NCI-H1436 treated with DMSO at 0.1 percent for 48 hours (cell line): ENCODE measurements at places on chromosomes 12 and 14.

- no peak for DNase-seq
Measured at GRCh38 chr14:100824091-100824551, 1.8 kb upstream of the MEG3 start.

GRCh38 chr12:62760779-62761178 lies 174.2 kb downstream of the PPM1H start:
- no peak for DNase-seq

DNA sequence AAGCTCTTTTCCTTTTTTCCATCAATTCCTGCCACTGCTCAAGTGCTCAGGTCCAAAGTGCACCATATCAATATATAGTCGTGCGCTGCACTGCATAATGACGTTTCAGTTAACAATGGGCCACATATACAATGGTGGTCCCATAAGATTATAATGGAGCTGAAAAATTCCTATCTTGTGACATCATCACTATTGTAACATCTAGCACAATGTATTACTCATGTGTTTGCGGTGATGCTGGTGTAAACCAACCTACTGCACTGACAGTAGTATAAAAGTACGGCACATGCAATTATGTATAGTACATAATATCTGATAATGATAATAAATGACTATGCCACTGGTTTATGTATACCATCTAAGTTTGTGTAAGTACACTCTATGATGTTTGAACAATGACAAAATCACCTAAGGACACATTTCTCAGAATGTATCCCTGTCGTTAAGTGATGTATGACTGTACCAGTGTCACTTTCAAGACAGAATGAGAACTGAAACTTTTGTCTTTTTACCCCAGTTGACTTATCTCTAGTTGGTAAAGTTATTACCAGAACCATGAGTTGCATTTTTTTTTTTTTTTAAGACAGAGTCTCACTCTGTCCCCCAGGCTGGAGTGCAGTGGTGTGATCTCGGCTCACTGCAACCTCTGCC lies 53.7 kb upstream of the INSM2 start:
- DNase-seq = no peak

DNA sequence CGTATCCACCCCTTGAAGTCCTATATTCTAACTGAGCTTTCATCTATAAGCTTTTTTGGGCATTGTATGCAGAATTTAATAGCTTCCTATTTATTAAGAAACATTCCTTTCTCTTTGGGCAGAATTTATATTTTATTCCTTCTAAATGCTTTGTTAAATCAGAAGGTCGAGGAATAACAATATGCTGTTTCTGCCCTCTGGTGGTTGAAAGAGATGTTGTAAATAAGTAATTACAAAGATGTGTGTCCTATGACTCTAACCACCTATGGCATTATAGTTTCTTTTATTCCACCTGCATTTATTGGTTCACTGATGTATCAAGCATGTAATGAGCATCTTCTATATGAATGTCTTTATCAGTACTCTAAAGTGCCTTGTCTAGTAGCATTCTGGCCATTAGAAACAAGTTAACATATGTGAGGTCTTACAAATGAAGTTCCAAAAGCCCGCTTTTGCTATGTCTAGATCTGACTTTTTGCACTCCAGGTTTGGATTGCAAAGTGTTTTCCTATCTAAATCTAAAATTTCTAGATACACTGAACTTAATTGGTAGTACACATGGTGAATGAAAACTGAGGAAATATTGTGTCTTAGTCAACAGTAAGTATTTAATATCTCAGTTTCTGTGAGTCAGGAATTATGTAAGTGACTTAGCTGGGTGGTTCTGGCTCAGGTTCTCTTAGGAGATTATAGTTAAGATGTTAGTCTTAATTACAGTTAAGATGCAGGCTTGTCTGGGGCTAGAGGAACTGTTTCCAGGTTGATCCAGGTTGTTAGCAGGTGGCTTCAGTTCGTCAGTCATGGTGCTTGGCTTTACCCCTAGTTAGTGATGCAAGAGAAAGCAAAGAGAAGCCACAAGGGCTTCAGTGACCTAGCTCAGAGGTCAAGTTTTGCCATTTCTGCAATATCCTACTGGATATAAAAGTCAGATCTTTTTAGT lies 57.5 kb downstream of the PLEKHA5 start:
- no peak for DNase-seq

DNA sequence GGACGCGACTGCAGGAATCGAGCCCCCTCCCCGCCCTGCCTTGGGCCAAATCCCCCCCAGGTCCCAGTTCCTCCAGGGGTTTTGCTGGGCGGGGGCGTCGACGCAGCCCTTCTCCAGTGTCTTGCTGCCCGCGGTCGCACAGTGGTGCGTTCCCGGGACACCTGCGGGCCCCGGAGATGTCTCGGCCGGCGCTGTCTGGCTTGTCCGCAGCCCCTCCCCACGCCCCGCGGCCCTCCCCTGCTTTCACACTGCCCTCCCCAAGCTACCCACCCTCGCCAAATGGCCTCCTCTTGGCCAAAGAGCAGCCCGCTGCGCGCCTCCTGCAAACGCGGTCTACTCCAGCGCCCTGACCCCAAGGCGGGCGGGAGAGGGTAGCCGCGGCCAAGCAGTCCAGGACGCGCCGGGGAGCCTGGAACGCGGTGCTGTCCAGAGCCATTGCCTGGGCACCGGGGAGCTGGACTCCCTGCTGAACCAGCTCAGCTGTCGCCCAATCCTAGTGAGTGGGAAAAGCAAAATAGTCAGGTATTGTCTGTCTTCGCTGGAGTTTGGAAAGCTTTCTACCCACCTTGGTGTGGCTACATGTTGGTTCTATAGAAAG lies 122.0 kb downstream of the AACS start:
- no peak for DNase-seq

DNA sequence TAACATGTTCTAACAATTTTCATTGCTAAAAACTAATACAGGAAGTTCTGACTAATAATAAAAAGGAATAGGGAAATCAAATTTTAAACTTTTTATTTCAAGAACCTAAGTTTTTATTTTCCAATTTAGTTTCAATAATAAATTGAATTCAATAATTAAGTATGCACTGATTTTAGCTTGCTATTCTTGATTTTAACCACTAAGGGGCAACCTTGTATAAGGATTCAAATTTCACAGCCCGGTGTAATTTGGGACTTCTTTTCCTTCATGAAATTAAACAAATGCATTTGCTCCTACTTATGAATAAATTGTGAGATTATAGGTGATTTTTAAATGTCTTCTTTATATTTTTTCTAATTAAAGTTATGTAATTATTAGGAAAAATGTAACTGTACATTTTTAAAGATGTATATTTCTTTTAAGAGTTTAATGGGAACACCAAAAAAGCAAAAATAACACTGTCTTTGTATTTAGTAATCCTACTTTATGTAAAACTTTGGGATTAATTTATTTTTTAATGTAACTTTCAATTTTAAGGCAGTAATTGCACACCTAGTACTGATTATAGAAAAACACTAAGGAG lies 241.4 kb upstream of the PDZRN4 start:
- no peak for DNase-seq

- DNase-seq = no peak
Measured at GRCh38 chr12:74441872-74442271, 95.8 kb upstream of the ATXN7L3B start.

GRCh38 chr14:55938249-55938791 lies 179.9 kb upstream of the PELI2 start:
- DNase-seq = no peak

DNA sequence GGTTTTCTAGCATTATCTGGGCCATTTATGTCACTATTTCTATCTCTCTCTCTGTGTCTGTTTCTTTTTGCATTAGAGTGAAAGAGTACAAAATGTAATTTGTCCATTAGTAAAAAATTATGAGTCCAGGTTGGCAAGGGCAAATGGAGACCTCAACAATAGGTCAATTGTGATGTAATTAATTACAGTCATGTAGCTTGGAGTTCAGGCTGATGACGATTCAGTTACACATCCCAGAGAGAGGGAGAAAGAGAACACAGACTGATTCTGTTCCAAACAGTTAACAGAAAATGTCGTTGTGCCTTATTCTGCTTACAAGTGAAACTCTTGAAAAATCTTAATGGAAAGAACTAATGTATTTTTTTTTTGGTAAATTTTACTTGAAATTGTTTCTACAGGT lies 83.3 kb downstream of the ATXN7L3B start:
- no peak for DNase-seq

GRCh38 chr12:8678661-8679111 lies 16.1 kb upstream of the MFAP5 start:
- DNase-seq = no peak

- no peak for DNase-seq
Measured at GRCh38 chr14:90629471-90629870, 186.8 kb downstream of the TTC7B start.

- DNase-seq = no peak
Measured at GRCh38 chr12:85057370-85057963, 21.3 kb downstream of the LRRIQ1 start.

DNA sequence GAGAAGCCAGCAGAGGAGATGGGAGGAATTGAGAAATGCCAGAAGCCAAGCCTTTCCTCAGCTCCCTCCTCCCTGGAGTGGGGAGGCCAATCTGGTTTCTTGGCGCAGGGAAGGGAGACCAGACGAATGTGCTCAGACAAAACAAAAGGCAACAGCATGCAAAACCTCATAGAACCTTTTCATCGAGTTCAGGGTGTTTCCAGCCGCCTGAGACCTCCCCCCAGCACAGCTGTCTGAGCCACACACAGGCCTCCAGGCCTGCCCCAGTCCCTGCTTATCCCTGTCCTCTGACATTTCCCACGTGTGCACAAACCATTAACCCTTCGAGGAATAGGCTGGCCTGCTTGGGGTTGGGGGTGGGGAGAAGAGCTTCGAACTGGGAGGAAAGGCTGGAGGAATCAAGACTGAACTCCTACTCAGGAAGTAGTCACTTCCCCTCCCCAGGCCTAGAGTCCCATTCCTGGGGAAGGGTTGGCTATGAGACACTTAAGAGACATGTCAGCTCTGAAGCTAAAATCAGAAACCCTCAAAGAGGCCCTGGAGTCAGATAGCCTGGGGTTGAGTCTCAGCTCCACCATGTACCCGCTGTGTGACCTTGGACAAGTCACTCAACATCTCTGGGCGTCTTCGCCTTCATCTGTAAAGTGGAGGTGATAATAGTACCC lies 10.7 kb downstream of the TBX3 start:
- DNase-seq = no peak

GRCh38 chr14:78974691-78975090 lies 804.5 kb downstream of the NRXN3 start:
- DNase-seq = no peak

DNA sequence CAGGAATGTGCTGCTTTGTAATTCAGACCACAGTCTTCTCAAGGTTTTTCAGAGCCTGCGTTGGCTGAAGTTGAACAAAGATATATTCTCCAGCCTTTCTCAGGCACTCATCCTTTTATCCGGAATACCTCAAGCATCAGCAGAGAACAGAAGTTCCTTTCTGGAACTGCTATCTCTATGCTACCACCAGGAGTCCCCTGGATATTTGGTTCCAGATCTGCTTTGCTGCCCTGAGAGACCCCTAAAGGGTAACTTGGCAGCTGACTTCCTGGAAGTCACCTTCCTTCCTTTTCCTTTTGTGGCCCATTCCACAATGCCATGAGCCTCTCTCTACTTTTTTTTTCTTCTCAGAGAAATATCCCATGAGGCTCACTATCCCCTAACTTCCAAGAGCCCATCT lies 188.2 kb downstream of the PLCZ1 start:
- DNase-seq = no peak

GRCh38 chr12:9389796-9390195 lies 181.6 kb upstream of the PZP start:
- DNase-seq = no peak
